ENCODE measurements at places on chromosomes 1 and 21. TPM values are rescaled to one million over a fixed set of nuclear protein-coding genes. Genes with fewer than 3 reads are reported as not detected.

The FMO2 gene
- total RNA-seq = not detected

The GBP1 gene
- not detected for total RNA-seq

The TSTD1 gene
- 24.2 TPM for total RNA-seq

The CD48 gene
- total RNA-seq = not detected

All from glutamatergic neuron (in vitro differentiated cells).